Fibroblast of the aortic adventitia (primary cell): ENCODE measurements at places on chromosomes 4 and X. TPM values are rescaled to one million over a fixed set of nuclear protein-coding genes. Genes with fewer than 3 reads are reported as not detected.

- no peak for DNase-seq
Measured at GRCh38 chr4:167222099-167222498, 12.2 kb downstream of the SPOCK3 start.

DNA sequence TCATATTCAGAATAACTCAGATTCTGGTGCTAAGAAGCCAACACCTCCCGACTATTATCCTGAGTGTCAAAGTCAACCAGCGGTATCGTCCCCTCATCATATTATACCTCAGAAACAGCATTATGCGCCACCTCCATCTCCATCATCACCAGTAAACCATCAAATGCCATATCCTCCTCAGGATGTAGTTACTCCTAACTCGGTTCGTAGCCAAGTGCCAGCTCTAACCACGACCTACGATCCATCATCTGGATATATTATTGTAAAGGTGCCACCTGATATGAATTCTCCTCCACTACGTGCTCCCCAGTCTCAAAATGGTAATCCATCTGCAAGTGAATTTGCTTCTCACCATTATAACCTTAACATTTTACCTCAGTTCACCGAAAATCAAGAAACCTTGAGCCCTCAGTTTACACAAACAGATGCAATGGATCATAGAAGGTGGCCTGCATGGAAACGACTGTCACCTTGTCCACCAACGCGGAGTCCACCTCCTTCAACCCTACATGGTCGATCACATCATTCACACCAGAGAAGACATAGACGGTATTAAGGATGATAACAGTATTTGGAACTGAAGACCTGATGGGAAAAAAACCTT lies 1.1 kb downstream of the CBLL2 start:
- DNase-seq: no peak

DNA sequence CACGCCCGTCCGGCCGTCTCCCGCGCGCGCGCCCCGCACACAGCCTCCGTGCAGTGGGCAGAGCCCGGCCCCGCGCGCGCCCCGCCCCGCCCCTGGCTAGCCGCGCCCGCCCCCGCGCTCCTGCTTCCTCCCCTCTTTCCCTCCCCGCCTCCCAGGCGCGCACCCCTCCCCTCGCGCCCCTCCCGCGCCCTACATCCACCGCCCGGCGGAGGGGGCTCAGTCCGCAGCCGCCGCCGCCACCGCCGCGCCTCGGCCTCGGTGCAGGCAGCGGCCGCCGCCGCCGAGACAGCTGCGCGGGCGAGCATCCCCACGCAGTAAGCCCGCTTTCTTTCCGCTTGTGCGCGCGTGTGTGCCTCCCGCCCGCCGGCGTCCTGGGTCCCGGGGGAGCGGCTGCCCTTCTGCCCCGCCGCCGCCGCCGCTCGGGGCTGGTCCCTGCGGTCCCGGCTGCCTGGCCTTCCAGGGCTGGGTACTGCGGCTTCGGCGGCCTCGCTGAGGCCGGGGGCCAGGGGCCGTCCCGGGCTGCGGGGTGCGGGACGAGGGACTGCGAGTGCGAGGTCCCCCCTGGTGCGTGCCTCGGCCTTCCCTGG lies at the start of gene FHL1:
Gene FHL1 (plus strand): TSS at position 219 of the 587 bp plus-strand sequence.
- DNase-seq: no peak

DNA sequence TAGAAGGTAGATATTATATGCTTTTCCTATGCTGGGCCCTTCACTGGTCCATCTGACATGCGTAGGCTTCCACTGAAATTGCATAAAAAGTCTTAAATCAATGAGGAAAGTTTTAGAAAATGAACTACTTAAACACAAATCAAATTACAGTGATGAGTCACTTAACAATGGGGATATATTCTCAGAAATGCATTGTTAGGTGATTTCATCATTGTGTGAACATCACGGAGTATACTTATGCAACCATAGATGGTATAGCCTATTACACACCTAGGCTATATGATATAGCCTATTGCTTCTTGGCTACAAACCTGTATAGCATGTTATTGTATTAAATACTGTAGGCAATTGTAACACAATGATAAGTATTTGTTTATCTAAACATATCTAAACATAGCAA lies 10.3 kb downstream of the STAP1 start:
- no peak for DNase-seq

- no peak for DNase-seq
Measured at GRCh38 chr4:155995069-155995468, 41.4 kb upstream of the CTSO start.

- DNase-seq: peak; percentile 60
Measured at GRCh38 chr4:106032851-106033286, 137.6 kb downstream of the NPNT start.

DNA sequence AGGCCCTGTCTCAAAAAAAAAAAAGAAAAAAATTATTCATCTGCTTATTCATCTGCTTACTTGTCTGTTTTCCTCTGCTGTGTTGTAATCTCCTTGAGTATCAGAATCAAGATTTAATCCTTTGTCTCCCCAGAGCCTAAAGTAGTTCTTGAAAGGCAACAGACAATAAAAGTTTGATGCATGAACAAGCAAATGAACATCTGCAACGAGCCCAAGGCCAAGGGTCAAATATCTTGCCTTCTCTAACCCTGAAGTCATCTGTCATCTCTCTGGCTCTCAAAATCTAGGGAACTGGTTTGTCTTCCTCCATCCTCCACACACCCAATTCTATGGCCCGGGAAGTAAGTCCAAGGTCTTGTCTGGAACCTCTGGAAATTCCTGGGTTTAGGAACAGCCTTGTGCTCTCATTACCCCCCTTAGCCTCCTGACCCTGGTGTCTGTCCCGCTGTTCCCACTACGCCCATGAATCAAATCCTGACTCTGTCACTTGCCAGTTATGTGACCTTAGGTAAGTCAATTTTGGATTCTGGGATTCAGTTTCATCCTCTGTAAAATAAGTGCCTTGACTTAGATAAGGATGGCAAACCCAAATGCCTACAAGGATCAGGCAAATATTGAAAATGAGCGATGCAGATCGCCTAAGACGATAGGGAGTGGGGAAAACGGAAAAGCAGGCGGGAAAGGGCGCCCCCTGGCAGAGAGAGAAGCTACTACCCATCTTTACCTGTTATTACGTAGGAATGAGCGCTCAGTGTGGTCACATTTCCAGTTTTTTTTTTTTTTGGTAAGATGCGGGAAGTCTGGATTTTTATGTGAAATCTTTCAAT lies 102.7 kb upstream of the DHX15 start:
- no peak for DNase-seq

The CFAP99 gene
- total RNA-seq: not detected in 2 replicates

The CRMP1 gene
- not detected in 2 replicates for total RNA-seq

The PDLIM3 gene
- 3.0 and 10.1 TPM in 2 replicates for total RNA-seq

The TEX13A gene
- not detected in 2 replicates for total RNA-seq

The CDS1 gene
- 0.36 and 0.57 TPM in 2 replicates for total RNA-seq

The UGT2B7 gene
- total RNA-seq: not detected in 2 replicates

The DACH2 gene
- total RNA-seq: 0.09 TPM in 1 of 2 replicates, not detected in the other

The GAGE12F gene
- not detected in 2 replicates for total RNA-seq
